ENCODE measurements at places on chromosomes 3 and 15.

DNA sequence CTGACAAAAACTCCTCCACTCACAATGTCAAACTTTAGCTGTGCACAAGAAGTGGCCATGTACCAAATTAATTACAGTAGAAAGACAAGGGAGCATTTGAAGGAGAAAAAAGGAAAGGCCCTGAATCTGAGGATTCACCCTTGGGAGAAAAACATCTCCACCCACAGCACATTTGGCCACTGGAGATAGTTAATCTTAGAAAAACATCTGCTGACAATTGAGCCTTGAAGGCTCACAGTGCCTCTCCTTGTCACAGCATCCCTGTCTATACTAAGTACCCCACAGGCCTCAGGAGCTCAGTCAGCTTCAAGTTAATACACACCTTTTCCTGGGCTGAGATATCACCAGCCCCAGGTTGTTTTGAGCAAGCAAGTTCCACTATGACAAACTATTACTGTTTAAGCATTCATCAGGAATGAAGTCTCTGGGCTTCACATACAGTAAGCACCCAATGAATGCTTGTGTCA is 78.1 kb upstream of the SETMAR start:
- no peak for DNase-seq

DNA sequence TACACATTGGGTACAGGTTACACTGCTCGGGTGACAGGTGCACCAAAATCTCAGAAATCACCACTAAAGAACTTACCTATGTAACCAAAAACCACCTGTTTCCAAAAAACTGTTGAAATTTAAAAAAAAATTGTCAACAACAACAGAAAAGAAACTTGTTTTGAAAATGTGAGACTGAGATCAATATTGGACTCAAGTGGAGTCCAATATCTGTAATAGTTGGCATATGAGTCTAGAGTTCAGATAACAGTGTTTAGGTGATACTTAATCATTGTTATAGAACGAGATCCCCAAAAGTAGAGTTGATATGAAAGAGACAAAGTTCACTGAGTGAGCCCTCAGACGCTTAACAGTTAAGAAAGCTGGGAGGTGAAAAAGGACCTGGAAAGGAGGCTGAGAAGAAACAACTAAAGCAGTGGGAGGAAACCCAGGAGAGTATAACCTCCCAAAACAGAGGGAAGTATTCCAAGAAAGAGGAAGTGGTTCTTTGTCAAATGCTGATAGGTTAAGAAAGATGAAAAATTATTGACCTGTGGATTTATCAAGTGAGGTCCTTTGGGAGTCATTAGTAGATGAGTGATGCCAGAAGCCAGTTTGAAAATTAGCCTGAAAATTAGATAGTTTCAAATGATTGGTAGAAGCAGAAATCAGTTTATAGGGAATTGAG is 388.6 kb upstream of the DPH6 start:
- no peak for DNase-seq

- no peak for DNase-seq
Measured at GRCh38 chr3:126956361-126956760, 26.6 kb upstream of the PLXNA1 start.

GRCh38 chr3:36476286-36476942 is 96.1 kb downstream of the STAC start:
- no peak for DNase-seq

DNA sequence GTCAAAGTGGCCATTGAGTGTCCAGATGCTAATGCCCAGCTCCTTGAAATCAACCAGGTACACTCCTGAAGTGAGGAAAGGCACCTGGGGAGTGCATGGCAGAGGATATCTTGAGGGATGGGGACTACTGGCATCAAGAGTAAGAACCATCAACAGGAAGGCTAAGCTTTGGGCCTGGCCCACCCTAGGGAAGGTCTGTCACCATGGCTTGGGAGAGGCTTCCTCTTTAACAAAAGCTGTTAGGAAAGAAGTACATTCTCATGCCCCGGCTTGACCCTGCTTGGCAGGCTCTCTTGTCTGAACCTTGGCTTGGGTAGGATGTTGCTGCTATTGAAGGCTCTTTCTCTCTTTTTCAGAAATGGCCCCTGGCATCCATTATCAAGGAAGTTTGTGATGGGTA is 43.7 kb upstream of the TUBGCP5 start:
- DNase-seq = no peak

DNA sequence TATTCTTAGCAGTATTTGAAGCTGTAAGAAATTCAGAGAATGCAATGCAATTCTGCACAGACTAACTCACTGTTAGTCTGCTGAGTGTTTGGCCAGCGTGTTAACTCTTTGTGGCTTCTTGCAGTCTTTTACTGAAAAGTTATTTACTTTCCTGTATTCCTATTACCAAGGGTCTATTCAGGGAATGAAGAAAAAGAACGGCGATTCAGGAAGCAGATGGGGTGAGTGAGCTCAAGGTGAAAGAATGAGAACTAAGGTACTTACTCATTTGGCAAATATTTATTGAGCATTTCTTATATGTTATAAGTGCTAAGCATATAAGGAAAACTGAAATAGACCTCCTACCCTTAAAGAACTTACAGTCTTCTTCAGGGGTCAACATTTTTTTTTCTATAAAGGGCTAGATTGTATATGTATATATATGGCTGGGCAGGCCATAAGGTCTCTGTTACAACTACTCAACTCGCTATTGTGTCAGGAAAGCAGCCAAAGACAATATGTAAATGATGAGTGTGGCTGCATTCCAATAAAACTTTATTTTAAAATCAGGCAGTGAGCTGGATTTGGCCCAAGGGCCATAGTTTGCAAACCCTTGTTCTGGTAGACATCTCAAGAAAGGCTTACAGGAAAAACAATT is 271.9 kb upstream of the GADL1 start:
- peak; percentile 87 for DNase-seq

DNA sequence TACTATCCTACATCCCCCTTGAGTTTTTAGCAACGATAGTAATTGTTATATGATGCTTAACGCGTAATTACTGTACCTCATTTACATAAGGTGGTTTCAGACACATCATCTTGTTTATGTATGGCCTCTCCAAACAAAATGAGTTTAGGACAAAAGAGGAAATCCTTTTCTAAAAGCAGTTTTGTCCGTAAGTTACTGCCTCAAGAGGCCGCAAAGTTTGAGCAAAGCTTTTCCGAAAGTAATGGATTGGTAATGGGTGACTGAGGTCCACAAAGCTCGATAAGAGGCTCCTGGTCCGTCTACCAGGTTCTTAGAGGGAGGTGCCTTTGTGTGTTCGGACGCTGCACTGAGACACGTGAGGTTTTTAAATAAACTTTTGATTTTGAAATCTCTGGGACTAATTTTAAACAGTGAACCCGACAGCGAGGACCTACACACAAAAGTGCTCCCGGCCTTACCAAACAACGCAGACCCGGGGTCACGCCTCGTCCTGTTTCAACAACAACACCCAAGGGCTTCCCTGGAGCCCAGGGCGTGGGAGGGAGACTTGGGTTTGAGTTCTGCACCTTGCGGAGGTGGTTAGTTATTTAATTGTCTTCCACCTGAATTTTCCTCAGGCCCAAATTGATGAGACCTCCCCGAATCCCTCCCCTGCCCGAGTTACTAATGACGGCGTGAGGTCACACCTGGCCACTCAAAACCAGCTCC is 456 bp upstream of the C15orf61 start:
- no peak for DNase-seq

GRCh38 chr3:50269977-50270413 is 1.0 kb downstream of the SEMA3B start:
- no peak for DNase-seq

- DNase-seq = peak; percentile 89
Measured at GRCh38 chr15:41944313-41944940, 27.9 kb downstream of the EHD4 start.

- DNase-seq = peak; percentile 29
Measured at GRCh38 chr3:65851827-65852226, 186.9 kb downstream of the MAGI1 start.

GRCh38 chr3:142418926-142419592 is 28.8 kb downstream of the XRN1 start:
- DNase-seq = no peak
